ENCODE measurements at places on chromosomes 4 and X.
A peak's percentile ranks its signal among the peaks of the same experiment; 100 is the strongest.

GRCh38 chrX:4547213-4547836 lies 833.9 kb upstream of the PRKX start:
- DNase-seq, result peak; percentile 32

DNA sequence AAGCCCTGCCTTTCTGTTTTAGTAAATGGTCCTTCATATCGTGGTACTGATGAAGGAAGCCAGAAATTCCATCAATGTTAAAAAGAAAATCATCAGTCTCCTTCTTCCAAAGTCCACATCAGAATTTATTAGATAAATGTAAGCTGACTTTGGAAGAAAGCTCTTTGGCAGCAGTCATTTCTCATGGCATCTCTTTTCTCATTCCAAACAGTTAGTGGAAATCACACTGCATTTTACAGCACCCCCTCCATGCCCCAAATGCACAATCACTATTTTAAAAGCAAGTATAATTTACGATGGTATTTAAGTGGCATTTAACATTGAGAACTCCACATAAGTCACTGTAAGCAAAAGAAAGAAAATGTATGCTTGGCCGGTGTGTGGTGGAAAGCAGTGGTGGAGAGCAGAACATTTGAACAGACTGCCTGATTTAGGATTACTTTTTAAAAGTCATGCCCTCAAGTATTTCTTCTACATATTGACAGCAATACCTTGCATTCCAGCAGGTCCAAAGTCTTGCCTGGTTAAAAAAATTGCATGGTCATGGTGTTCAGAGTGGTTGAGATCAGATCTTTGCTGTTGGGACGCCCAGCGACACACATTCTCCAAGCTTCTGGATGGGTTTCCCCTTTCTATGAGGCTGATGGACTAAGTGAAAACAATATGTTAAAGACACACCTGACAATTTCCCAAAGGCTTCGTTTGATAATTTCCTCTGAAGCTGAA lies 248.6 kb downstream of the ADAMTS3 start:
- no peak for DNase-seq

GRCh38 chr4:4950561-4951290 lies 68.5 kb downstream of the CYTL1 start:
- no peak for DNase-seq

DNA sequence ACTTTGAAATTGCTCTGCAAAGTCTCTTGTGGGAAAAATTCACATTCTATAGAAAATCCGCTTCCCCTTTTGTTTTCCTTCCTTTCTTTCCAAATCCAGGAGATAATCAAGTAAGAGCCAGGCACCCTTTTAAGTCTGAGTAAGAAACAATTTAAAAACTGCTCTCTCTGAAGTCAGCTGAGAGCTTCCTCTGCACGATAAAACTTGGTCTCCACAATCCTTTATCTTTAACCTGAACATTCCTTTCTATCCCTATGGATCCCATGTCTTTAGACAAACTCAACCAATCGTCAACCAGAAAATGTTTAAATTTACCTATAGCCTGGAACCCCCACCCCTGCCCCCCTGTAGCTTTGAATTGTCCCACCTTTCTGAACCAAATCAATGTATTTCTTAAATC lies 1723.6 kb upstream of the AGA start:
- no peak for DNase-seq

- DNase-seq, result no peak
Observed at GRCh38 chr4:41505161-41505661, 32.7 kb upstream of the LIMCH1 start.

GRCh38 chr4:151407466-151408379 lies 1.3 kb upstream of the FHIP1A start:
- DNase-seq, result peak; percentile 18

DNA sequence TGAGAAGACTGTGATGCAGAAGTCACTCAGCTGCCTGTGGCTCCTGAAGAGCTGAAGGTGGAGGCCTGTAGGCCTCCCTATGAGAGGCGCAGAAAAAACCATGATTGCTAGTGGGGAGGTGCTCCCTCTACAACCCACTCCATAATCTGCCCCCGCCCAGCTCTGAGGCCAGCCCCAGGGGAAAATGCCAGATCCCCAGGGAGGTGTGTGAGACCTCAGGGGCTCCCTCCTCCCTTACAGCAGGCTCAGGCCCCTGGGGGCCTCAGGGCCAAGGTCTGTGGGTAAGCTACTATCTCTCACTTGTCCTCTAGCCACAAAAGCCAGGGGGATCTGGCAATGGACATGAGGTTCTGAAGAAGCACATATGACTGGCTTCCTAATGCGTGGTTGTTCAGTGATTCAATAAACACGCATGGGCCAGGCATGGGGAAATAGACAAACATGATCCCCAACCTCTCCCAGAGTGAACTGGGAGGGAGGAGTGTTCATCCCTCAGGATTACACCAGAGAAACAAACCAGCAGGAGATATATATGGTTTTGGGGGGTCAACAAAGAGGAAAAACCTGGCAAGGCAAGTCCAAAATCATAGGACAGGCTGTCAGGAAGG lies 51.0 kb upstream of the MTM1 start:
- DNase-seq, result no peak

GRCh38 chrX:84216406-84216805 lies 28.4 kb upstream of the RPS6KA6 start:
- no peak for DNase-seq

GRCh38 chr4:162700358-162700757 lies 466.3 kb downstream of the NAF1 start:
- no peak for DNase-seq

DNA sequence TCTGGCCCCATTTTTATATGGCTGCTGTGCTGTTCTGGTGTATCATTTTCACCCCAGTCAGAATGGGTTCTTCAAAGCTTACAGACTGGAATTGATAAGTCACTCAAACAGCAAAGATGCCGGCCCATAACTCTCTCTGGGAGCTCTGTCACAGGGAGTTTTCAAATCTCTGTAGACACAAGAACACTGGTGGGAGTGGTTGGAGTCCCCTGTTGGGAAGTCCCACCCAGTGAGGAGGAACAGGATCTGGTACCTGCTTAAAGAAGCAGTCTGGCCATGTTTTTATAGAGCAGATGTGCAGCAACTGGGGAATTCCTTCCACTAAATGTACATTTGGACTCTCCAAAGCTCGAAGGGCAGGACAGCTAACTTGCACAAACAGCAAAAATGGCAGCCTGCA lies 69.3 kb upstream of the UGT2B7 start:
- no peak for DNase-seq

DNA sequence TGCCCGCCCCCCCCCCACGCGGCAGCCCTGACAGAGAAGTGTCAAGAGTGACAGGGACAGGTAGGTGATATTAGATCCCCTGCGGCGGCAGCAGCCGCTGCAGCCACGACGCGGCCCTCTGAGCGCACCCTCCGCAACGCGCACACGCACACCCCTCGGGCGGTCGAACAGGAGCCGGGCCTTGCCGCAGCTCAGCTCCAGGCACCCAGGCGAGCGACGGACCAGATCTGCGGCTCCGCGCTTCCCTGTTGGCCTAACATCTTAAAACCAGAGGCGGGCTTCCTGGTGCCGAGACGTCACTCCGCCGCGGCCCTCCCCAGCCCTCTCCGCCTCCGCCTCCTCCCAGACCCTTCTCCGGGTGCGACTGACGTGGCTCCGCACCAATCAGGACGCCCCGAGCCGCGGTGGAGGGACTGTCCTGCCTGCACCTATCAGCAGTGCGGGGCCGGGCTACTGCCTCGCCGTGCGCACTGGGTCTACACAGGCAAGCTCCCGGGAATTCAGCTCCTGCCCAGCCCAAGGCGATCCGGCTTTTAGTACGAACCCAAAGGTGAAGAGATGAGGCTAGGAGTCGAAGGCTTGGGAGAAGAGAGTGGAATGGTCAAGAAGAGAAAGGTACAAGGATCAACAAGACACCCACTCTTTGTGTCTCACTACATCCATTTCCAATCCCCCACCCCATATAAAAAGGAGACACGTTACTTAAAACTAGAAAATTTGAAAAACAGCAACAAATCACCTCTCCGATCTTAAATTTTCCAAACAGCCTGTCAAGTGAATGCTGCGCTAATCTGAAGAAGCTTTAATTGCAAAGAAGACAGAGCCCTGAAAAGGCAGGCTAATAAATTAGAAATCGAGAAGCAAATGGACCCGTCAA lies at the start of gene PITX2:
TSS of gene PITX2 (minus strand) at position 237 of the 877 bp plus-strand sequence. CDS start 617 bp downstream, outside the sequence.
- DNase-seq, result peak; percentile 3

All from CD4-positive, alpha-beta T cell treated with Interleukin-2 at 100 ng/mL for 4 hours (primary cell).